ENCODE measurements at places on chromosomes 12 and 14.

DNA sequence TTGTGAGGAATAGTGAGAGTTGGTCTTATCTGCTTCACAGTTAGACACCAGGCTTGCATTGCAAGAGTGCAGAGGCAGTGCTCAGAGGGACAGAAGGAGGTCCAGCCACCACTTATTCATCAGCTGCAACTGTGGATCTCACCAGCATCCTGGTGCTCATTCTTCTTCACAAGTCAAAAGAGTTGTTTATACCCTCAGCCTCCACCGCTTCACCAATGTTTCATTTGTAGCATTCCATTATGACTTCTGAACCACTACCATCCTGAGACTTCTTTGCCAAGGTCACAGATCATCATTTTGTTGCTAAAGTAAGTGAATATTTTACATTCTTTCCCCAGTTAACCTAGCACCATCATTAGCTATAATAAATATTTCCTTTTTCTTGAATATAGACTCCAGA, 230.5 kb upstream of the KITLG start:
- no peaks in the 10 kb centered on the region for H3K36me3 ChIP-seq
- H3K27me3 ChIP-seq = no peaks in the 10 kb centered on the region
- H3K27ac ChIP-seq = no peak overlapping the region

- no peaks in the 10 kb centered on the region for H3K27me3 ChIP-seq
- H3K4me3 ChIP-seq = no peak overlapping the region
- no peak for DNase-seq
- H3K36me3 ChIP-seq = no peaks in the 10 kb centered on the region
- H3K4me1 ChIP-seq = no peaks in the 10 kb centered on the region
Measured at GRCh38 chr12:76457010-76457409, 102.6 kb downstream of the OSBPL8 start.

- no peak overlapping the region for H3K4me3 ChIP-seq
- H3K4me1 ChIP-seq = peaks cover 2% of the 10 kb centered on the region
- DNase-seq = no peak
- no peaks in the 10 kb centered on the region for H3K36me3 ChIP-seq
- H3K27me3 ChIP-seq = peaks cover 14% of the 10 kb centered on the region
Measured at GRCh38 chr12:115451151-115451779, 767.3 kb upstream of the TBX3 start.

DNA sequence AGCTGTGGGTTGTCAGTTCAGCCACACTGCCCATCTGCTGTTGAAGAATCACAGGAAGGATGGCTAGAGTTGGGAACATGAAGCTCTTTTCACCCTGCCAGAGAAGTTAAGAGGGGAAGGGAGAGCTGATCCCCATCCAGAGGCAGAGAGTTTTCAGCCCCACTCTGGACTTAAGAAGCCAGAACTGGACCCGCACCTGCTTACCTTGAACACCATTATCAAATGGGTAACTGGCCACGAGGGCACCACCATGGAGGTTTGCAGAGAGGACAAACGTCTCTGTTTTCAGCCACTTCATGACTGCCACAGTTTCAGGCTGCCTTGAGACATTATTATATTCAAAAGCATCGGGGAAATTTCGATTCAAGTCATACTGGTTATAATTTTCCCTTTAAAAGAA, 62.0 kb downstream of the MDM2 start:
- DNase-seq = no peak
- peaks cover 51% of the 10 kb centered on the region for H3K27me3 ChIP-seq
- no peaks in the 10 kb centered on the region for H3K4me1 ChIP-seq
- no peaks in the 10 kb centered on the region for H3K36me3 ChIP-seq

- peak; percentile 65 for DNase-seq
- 0 out of 3 replicates have a peak, but pooled peaks cover 3% of the 10 kb centered on the region for H3K4me1 ChIP-seq
- no peaks in the 10 kb centered on the region for H3K36me3 ChIP-seq
- H3K27ac ChIP-seq = no peak within 1 kb of the TSS
- H3K27me3 ChIP-seq = peaks cover 36% of the 10 kb centered on the region
Measured at GRCh38 chr12:42589465-42590329, at the start of gene PRICKLE1. Gene PRICKLE1 (minus strand): TSS chr12:42589746. CDS start chr12:42472516, 117,230 bp downstream.

DNA sequence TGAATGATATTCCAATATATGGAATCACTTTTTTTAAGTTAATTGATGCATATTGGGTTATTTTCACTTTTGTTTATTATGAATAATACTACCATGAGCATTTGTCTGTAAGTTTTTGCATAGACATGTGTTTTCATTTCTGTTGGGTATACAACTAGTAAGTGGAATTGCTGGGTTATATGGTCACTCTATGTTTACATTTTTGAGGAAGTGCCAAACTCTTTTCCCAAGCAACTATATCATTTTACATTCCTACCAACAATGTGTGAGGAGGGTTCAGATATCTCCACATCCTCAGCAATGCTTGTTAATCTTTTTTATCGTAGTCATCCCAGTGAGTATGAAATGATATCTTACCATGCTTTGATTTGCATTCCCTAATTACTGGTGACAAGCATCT, 64.0 kb downstream of the MON2 start:
- DNase-seq = no peak
- H3K4me1 ChIP-seq = no peaks in the 10 kb centered on the region
- peaks cover 42% of the 10 kb centered on the region for H3K36me3 ChIP-seq
- H3K4me3 ChIP-seq = no peak overlapping the region
- H3K27me3 ChIP-seq = no peaks in the 10 kb centered on the region
- H3K27ac ChIP-seq = no peak overlapping the region

DNA sequence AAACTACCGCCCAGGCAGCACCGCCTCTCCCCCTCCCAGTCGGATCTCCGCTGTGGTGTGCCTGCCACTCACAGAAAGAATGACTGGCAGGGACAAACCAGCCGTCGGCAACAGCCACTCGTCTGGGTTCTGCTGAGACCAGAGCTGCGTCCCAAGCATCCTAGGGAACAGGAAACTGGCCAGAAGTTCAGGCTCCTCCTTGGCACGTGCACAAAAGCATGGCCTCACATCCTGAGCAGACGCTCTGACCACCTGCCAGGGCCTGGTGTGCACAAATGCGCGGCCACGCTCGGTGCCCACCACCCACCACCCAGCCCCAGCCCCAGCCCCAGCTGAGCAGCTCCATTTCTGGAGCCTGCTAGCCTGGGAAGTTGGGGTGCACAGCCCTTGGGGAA, 214.8 kb downstream of the DPF3 start:
- no peaks in the 10 kb centered on the region for H3K4me1 ChIP-seq
- H3K27me3 ChIP-seq = peaks cover 3% of the 10 kb centered on the region
- H3K27ac ChIP-seq = no peak overlapping the region
- no peaks in the 10 kb centered on the region for H3K36me3 ChIP-seq
- H3K4me3 ChIP-seq = no peak overlapping the region

DNA sequence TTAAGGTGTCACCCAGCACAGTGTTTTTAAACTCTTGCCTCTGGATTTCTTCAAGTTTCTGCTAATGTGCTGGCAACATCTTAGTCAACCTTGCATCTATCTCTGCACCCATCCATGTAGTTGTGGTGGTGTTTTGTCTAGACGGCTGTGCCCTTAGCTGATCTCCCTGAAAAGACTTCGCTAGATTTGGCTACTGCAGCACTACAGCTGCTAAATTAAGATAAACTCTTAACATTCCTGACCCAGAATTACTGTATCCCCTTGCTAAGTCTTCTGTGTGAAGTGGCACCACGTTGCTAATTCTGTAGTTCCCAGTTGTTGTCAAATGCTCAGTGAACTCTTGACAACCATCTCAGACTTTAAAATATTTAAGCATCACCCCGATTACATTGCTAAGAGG, 66.8 kb downstream of the SRGAP1 start:
- H3K4me3 ChIP-seq = no peak overlapping the region
- H3K27me3 ChIP-seq = no peaks in the 10 kb centered on the region
- no peaks in the 10 kb centered on the region for H3K36me3 ChIP-seq
- no peaks in the 10 kb centered on the region for H3K4me1 ChIP-seq
- DNase-seq = no peak

- H3K4me3 ChIP-seq = no peak overlapping the region
- H3K27ac ChIP-seq = no peak overlapping the region
- no peak for DNase-seq
- H3K27me3 ChIP-seq = 0 out of 2 replicates have a peak, but pooled peaks cover 4% of the 10 kb centered on the region
- H3K36me3 ChIP-seq = no peaks in the 10 kb centered on the region
Measured at GRCh38 chr12:28800129-28800528, 348.9 kb upstream of the FAR2 start.

DNA sequence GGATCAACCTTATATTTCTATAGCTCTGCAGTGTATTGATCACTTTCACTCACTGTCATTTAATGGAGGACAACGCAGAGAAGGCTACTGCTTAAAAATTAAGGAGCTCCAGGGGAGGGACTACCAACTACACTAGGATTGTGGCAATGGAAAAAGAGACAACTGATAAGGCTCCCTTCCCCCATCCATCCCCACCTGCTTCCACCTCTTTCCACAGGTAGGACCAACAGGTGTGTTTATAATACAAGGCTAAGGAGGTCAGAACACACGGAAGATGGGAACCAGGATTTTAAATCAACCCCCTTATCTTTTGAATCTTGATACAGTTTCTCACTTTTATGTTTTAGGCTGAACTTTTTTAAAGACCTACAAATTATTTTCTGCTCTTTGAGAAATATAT, 90.8 kb downstream of the STAB2 start:
- H3K27ac ChIP-seq = no peak overlapping the region
- DNase-seq = no peak
- H3K4me3 ChIP-seq = no peak overlapping the region
- H3K27me3 ChIP-seq = peaks cover 21% of the 10 kb centered on the region

DNA sequence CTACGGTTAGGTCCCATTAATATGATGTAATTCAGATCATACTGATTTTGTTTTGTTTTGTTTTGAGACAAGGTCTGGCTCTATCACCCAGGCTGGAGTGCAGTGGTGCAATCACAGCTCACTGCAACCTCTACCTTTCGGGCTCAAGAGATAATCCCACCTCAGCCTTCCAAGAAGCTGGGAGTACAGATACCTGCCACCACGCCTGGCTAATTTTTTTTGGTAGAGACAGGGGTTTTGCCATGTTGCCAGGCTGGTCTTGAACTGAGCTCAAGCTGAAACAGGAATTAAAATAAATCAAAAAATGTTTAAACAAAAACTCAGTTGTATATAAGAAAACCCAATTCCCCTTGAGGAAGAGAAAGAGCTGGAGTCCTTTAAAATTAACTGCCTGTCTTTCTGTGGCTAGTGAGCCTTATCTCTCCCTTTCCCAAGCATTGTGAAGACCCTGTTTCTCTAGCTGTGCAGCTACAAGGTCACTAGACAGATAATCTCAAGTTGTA, 17.7 kb upstream of the ANAPC7 start:
- no peaks in the 10 kb centered on the region for H3K27me3 ChIP-seq
- peak overlapping the region; percentile 18 for H3K27ac ChIP-seq
- DNase-seq = no peak

GRCh38 chr12:131261906-131262305, 308.2 kb downstream of the ADGRD1 start:
- H3K4me1 ChIP-seq = peaks cover 3% of the 10 kb centered on the region
- no peak overlapping the region for H3K27ac ChIP-seq
- H3K4me3 ChIP-seq = no peak overlapping the region
- H3K36me3 ChIP-seq = no peaks in the 10 kb centered on the region

GRCh38 chr12:3905664-3906063, 32.5 kb upstream of the PARP11 start:
- no peak for DNase-seq
- no peak overlapping the region for H3K27ac ChIP-seq
- H3K36me3 ChIP-seq = no peaks in the 10 kb centered on the region
- H3K27me3 ChIP-seq = no peaks in the 10 kb centered on the region
- no peak overlapping the region for H3K4me3 ChIP-seq
- no peaks in the 10 kb centered on the region for H3K4me1 ChIP-seq

DNA sequence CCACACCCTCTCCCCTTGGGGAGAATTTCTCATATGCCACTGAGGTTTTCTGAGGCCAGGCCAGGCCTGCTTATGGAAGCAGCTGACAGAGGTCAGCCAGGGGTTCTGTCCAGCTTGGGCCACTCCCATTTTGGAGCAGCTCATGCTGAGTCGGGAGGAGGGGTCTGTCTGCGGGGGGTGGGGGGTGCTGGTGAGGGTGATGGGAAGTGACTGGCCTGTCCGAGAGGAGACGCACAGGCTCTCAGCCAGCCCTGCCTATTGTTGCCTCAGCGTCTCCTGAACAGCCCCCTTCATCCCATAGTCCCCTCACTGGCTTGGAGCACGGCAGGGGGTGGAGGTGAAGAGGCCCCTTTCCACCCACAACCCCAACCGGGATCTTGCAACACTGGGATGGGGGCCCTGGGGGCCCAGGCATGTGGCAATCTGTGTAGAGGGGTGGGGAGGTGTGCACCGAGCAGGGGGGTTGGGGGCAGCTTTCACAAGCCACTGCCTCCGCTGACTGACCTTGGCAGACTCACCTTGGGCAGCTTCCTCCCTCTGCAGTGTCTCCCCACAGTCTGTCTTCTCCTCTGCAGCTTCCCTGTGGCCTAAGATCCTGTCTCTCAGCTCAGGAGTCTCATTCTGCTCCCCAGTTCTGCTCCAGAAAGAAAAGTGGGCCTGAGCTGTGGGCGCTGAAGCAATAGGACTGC, 5.5 kb downstream of the CEBPE start:
- peaks cover 26% of the 10 kb centered on the region for H3K4me1 ChIP-seq
- no peak overlapping the region for H3K27ac ChIP-seq
- H3K4me3 ChIP-seq = no peak overlapping the region
- peaks cover 13% of the 10 kb centered on the region for H3K27me3 ChIP-seq
- no peaks in the 10 kb centered on the region for H3K36me3 ChIP-seq

- DNase-seq = no peak
- no peak overlapping the region for H3K27ac ChIP-seq
- H3K4me1 ChIP-seq = no peaks in the 10 kb centered on the region
- peaks cover 14% of the 10 kb centered on the region for H3K27me3 ChIP-seq
- no peak overlapping the region for H3K4me3 ChIP-seq
Measured at GRCh38 chr12:106135075-106135474, 3.7 kb downstream of the NUAK1 start.

- DNase-seq = no peak
- no peak overlapping the region for H3K27ac ChIP-seq
- no peaks in the 10 kb centered on the region for H3K36me3 ChIP-seq
- no peak overlapping the region for H3K4me3 ChIP-seq
- H3K27me3 ChIP-seq = no peaks in the 10 kb centered on the region
Measured at GRCh38 chr14:70811050-70811449, 1.7 kb upstream of the MAP3K9 start.

DNA sequence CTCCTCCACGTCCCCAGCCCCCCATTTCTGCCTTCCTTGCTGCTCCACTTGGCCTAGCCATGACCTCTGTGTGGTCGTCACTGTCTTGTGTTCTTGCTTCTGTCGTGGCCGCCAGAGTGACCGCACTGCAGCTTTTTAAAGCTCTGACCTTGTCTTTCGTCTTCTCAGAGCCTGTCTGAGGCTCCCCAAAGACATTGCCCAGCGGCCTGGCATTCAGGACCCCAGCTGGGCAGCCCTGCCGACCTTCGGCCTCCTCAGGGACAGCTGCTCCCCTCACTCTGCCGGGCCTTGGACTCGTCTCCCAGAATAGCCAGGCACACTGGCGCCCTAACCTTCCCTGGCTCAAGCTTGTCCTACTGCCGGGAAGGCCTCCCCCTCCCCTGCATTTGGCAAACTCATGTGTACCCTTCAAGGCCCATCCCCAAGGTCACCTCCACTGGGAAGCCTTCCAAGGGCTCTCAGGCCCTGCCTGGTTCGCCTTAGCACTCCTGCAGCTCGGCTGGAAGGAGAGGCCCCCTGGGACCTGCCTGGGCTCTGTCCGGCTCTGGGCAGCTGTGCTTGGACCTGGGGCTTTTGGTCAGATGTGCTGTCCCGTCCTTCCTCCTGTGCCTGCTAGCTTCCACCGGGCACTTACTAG, 15.7 kb upstream of the DLK1 start:
- DNase-seq = no peak
- H3K27me3 ChIP-seq = no peaks in the 10 kb centered on the region
- H3K4me1 ChIP-seq = no peaks in the 10 kb centered on the region
- H3K27ac ChIP-seq = peak overlapping the region; percentile 33
- H3K36me3 ChIP-seq = no peaks in the 10 kb centered on the region
- no peak overlapping the region for H3K4me3 ChIP-seq

All from K562 (cell line).